ENCODE measurements at places on chromosomes 12 and 14. TPM values are rescaled to one million over a fixed set of nuclear protein-coding genes. Genes with fewer than 3 reads are reported as not detected.

- no peak overlapping the region for H3K4me3 ChIP-seq
- no peak for DNase-seq
- H3K4me1 ChIP-seq, result no peaks in the 10 kb centered on the region
- H3K27me3 ChIP-seq, result peaks cover 2% of the 10 kb centered on the region
- H3K27ac ChIP-seq, result no peak overlapping the region
- no peaks in the 10 kb centered on the region for H3K36me3 ChIP-seq
These were observed 974.3 kb downstream of the VRK1 start for GRCh38 chr14:97771340-97772045.

DNA sequence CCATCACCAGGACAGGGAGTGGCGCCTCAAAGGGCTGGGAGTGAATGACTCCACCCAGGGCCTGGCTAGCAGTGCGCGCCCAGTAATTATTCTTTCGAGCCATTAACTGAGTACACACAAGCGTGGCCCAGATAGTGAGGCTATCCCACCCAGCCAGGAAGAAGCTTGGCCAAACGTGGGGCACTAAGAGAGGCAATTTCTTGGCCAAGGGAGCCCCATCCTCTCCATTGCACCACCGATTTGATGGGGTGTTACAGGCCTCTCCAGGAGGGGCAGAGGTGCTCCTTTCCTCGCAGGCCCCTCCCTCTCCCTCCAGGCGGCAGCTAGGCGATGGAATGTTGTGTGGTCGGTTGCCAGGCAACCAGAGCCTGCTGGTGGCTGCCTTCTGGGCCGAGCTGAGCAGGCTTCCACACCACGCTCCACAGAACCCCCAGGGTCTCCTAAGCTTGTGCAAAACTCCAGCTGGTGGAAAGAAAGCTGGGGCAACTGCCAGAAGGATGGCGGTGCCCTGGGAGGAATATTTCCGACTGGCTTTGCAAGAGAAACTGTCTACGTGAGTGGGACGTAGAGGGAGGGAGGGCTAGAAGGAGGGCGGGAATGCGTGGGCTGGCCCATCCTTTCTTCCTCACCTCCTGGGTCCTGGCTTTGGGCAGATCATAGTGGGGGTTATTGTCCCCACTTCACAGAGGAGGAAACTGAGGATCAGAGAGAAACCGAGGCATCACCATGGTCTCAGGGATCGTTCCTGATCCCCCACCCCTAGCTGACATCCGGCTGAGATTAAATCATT lies at the start of gene CFAP73:
TSS of gene CFAP73 (plus strand) at position 364 of the 790 bp plus-strand sequence. CDS start at position 498, 134 bp downstream.
- H3K4me1 ChIP-seq, result peaks cover 8% of the 10 kb centered on the region
- H3K4me3 ChIP-seq, result no peak within 1 kb of the TSS
- DNase-seq, result no peak

DNA sequence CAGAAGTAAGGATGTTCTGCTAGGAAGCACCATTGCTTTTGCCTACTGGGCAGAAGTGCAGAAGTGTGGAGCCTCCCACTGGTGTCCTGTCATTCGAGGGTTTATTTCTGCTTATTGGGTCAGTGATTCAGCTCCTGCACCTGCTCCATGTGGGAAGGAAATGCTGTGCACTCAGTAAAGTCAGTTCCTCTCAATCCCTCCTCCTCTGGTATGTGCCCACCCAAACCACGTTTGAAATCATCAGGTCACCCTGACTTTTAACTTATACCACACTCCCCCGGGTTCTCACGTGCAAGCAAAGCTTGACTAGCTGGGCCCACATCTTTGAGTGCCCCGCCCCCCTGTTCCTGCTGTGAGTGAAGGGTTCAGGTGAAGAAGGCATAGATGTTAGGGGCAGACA lies 223.7 kb downstream of the CHST11 start:
- no peaks in the 10 kb centered on the region for H3K36me3 ChIP-seq
- no peak overlapping the region for H3K4me3 ChIP-seq
- no peaks in the 10 kb centered on the region for H3K4me1 ChIP-seq
- H3K27ac ChIP-seq, result no peak overlapping the region

Gene XRCC3
- 1.2 TPM for total RNA-seq

Gene PLA2G1B
- not detected for total RNA-seq

Data from psoas muscle (tissue), 8 donors.